ENCODE measurements at places on chromosomes 16 and 17.

DNA sequence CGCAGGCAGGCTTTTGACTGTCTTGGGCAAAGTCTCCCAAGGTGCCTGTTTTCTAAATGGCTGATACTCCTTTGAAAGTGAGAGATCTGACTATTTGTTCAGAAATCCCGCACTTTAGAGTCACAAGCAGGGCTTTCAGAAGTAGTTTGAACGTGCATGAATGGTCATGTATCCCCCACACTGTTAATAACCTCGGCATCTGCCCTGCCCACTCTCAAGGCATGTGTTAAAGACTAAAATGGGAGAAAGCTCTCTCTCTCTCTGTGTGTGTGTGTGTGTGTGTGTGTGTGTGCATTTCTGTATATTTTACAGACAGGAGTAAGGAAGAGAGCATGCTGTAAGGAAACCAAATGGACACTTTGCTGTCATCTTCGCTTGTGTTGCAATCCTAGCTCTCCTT, 163.7 kb downstream of the MAF start:
- DNase-seq: no peak

- no peak for DNase-seq
These were observed 102.0 kb downstream of the ADAMTS18 start for GRCh38 chr16:77332792-77333191.

- no peak for DNase-seq
These were observed 311.9 kb downstream of the ZFHX3 start for GRCh38 chr16:72736074-72736473.

DNA sequence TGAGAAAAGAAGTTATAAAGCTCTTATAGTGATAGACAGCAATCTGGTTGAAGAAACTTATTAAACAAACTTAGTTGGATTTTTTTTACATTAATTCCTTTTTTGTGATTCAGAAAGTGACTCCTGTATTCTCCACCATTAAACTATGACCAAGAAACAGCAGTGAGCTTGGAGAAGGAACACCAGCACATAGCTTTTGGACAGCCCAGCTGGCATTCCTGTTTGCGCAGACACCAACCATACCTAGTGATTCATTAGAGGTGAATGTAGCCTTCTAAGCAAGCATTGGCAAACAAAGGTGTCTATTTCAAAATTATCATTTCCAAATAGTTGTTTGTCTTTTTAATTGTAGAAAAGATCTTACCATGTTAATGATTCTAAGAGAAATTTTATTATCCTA, 94.4 kb downstream of the STXBP4 start:
- no peak for DNase-seq

- peak; percentile 76 for DNase-seq
These were observed 28.0 kb upstream of the LRRC37A start for GRCh38 chr17:46266656-46267544.

GRCh38 chr17:63082273-63082861, 116.3 kb downstream of the TANC2 start:
- no peak for DNase-seq

DNA sequence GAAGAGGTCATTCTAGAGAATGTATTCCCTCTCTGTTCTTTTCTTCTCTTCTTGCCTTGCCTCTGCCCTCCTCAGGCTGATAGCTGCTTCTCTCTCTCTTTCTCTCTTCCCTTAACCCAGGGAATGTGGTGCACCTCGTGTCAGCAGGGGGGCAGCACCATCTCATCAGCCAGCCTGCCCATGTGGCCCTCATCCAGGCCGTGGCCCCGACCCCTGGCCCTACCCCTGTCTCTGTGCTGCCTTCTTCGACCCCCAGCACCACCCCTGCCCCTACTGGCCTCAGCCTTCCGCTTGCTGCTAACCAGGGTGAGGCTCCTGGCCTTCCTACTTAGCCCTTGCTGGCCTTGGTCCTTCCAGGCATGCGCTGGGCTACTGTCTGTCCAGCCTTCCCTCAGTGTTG, 23.5 kb downstream of the SRCAP start:
- no peak for DNase-seq

GRCh38 chr17:27546624-27547300, 84.2 kb upstream of the LGALS9 start:
- no peak for DNase-seq

DNA sequence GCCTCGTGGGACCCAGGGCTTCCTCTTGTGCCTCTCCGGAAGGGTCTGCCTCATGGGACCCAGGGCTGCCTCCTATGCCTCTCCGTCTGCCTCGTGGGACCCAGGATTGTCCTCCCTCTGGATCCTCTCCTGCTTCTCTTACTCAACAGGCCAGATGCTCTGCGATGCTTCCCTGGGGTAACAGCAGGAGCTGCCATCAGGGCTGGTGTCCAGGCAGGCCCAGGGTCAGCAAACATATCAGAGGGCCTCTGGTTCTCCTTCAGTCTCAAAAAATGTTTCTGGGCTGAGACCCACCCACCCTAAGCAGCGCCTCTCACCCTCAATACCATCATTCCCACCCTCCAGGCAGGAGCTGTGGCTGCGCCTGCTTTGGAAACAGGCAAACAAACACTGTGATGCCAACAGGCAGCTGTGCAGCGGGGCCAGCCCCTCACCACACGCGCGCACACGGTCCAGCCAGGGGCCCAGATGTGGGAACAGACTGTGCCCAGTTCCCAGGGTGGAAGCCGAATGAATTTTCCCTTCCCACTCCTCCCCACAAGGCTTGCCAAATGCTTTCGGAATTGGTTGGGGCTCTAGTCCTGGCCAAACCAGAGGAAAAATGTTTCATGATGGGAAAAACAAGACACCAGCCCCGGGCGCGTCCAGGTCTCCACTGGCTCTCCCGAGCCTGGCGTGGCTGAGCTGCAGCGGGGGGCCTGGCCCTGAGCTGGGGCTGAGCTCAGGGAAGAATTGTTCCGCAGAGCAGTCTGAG, 11.3 kb downstream of the TIMM22 start:
- no peak for DNase-seq

DNA sequence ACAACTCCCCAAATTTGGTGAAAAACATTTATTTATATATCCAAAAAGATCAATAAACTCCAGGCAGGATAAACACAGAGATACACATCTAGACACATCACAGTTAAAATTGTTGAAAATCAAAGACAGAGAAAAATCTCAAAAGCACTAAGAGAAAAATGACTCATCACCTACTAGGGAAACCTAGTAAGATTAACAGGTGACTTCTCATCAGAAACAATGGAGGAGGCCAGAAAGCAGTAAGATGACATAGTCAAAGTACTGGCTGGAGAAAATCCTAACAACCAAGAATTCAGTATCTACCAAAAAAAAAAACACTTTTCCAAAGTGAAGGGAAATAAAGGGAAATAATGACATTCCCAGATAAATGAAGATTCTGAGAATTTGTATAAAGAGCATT, 33.8 kb downstream of the ULK2 start:
- no peak for DNase-seq

Measured in T-helper 17 cell (primary cell).